ENCODE measurements at places on chromosomes 5 and 9. TPM values are rescaled to one million over a fixed set of nuclear protein-coding genes. Genes with fewer than 3 reads are reported as not detected.

The SLCO6A1 gene
- polyA plus RNA-seq, result not detected

DNA sequence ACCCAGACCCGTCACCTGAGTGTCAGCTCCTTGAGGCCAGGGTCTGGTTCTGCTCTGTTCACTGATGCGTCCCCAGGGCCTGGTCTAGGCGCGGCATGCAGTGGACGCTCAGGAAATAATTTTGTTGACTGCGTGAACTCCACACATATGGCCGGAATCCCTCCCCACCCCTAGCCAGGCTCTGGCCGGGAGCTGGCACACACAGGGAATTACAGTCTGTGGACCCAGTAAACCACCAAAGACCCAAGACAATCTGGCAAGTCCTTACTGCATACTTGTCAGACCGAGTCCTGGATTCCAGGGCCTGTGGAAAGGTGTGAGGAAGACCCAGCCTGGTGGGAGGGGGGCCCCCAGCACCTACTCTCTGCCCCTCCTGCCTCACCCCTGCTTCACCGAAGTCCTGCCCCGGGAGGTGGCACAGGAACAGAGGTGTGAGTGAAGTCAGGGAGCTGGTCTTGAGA, 113.0 kb upstream of the IER5L start:
- DNase-seq, result no peak

DNA sequence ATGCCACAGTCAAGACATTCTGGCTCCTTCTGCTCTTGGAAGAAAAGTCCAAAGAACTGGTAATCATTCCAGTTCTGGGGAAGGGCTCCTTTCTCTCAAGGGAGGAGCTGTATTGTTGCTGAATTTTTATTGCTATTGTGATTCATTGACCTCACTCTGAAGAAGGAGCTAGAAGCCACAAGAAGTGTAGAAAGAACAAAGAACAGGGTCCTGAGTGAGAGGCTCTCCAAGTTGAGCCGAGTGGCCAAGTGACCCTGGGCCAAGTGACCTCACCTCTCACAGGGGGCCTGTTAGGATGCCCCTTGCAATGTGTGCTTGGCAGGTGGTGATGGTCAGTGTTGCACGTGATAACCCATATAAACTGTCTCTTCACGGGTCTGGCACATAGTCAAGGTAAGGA, 173.3 kb downstream of the FGF18 start:
- DNase-seq, result no peak

GRCh38 chr5:123819833-123820232, 307.9 kb downstream of the CSNK1G3 start:
- no peak for DNase-seq

DNA sequence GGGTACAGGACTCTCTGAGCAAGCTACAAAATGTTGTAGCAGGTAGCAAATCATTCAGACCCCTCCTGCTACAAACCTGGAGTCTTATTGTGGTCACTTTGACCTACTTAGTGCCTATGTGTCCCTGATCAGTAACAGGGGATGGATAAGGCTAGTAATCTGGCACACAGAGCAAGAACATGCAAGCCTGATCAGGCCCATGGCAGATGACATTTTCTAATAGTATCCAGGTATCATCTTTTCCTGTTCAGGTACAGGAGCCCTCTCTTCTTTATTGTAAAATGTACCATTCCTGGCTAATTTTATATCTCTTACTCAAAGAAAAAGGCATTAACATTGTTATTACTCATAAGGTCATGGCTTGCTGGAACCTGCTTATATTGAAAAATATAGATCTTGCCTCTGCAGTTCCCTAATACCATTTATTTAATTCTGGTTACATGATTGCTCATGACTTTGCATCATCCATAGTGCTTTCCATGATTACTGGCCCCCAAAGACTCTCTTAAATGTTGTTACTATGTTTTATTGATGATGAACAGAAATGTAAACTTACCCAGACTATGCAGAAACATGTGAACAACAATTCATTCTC, 18.2 kb upstream of the CCNH start:
- DNase-seq, result no peak

The NFIB gene
- 26.8 TPM for polyA plus RNA-seq

GRCh38 chr9:101738566-101739183, at the start of gene GRIN3A:
GRIN3A (minus strand) TSS chr9:101738647; CDS start chr9:101737979, 668 bp downstream.
- DNase-seq, result no peak

DNA sequence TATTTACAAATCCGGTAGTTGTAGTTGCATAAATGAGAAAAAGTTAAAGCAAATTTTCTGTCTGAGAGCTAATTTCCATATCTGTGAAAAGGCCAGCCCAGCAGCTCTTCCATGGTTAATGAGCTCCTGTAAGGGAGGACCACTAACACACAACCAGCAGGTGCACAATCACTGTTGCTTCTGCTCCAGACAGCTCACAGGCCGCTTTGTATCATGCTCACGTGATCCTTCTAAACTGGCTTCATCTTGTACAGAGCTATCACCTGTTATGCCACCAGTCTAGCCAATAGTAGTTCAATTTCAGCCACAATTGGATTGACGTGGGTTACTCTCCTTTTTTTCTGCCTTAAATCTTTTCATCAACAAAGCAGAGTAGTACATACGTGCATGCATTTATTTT, 38.3 kb upstream of the FBXL17 start:
- DNase-seq, result no peak

- DNase-seq, result no peak
These were observed 118.3 kb upstream of the MINAR2 start for GRCh38 chr5:129629575-129629974.

DNA sequence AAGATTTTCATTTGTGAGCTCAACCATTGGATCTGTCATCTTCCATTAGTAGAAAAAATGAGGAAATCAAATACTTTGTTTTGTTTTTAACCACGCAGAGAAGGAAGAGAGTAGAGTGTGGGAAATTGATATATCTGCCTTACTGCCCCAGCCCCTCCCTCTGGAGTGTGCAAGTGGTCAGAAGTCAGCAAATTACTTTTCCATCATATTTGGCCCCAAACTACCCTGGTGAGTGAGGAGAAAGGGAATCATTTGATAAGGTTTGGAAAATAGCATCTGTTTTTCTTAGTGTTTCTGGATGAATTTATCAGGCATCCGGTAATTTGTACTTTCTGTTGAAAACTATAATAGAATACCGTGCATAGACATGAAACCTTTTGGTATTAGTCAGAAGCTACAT, 327.4 kb downstream of the MARCHF11 start:
- no peak for DNase-seq

DNA sequence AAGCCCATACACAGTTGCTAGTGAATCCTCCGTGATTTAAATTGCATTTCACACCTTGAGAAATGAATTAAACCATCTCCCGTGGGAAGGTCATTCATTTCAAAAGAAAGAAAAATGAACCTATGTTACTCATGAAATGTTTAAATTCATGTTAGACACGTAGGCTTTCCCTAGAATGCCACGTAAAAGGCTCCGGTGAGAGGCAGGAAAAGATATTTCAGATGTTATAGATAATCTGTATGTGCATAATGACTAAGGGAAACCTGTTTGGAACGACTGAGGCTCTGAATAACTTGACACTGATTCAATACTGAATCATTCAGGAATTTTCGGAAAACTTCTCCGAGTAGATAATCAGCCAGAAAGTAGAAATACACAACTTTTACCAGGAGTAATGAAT, 134.3 kb upstream of the ICE1 start:
- DNase-seq, result no peak

GRCh38 chr5:180491496-180491895, 2.7 kb upstream of the CNOT6 start:
- peak; percentile 31 for DNase-seq

The SLC28A3 gene
- polyA plus RNA-seq, result 0.03 TPM

GRCh38 chr9:90508940-90509339, 133.7 kb downstream of the DIRAS2 start:
- DNase-seq, result no peak

The INIP gene
- polyA plus RNA-seq, result 35.7 TPM

GRCh38 chr5:138177941-138178515, 402 bp downstream of the BRD8 start:
- DNase-seq, result peak; percentile 44

GRCh38 chr5:139765409-139766217, 30.0 kb upstream of the PSD2 start:
- peak; percentile 83 for DNase-seq

GRCh38 chr9:5111696-5112095, 73.7 kb downstream of the INSL6 start:
- no peak for DNase-seq

DNA sequence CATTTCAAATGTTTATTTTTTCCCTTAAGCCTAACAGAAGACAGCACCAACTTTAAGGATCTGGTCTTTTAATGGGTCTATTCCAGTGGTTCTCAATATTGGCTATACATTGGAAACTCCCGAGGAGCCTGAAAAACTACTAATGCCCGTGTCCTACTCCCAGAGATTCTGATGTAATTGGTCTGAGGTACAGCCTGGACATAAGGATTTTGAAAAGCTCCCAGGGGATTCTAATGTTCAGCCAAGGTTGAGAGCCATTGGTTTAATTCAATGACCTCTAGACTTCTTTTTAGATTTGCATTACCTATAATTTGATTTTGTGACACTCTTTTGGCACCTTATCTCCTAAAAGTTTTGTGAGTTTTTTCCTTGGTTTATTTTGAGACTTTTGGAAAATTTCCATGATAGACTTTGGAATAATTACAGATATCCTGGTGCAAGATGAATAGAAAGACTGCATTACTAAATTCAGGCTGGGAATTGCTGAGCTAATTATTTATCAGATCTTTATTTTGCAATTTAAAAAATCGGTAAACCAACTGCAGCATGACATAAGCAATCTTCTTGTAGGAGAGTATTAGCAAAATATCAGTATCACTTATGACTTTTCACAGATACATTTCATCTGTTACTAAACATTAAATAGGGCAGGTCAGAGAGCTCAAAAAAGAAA, 91.5 kb upstream of the ELL2 start:
- DNase-seq, result no peak

- no peak for DNase-seq
These were observed 2.1 kb downstream of the RXRA start for GRCh38 chr9:134328341-134328840.

DNA sequence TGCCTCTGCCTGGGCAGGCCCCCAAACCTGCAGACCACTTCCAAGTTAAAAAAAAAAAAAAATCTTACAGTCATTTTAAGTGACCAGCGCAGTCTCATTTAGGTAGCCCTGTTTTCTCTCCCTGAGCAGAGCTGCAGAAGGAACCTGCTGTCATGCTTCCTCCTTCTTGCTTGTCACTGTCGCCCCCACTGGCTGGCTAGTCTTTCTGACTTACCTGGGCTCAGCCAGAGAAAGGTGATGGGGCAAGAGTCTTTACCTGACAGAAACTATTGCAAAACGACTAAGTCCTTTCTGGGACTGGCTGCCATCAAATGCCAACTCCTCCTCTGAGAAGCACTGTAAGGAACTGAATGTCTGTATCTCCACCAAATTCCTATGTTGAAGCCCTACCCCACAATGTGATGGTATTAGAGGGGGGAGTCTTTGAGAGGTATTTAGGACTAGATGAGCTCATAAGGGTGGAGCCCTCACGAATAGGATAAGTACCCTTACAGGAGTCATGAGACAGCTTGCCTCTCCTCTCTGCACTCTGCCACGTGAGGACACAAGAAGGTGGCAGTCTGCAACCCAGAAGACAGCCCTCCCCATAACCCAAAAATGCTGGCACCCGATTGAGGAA, 58.4 kb upstream of the SHC3 start:
- no peak for DNase-seq

The ITGA2 gene
- 32.4 TPM for polyA plus RNA-seq

DNA sequence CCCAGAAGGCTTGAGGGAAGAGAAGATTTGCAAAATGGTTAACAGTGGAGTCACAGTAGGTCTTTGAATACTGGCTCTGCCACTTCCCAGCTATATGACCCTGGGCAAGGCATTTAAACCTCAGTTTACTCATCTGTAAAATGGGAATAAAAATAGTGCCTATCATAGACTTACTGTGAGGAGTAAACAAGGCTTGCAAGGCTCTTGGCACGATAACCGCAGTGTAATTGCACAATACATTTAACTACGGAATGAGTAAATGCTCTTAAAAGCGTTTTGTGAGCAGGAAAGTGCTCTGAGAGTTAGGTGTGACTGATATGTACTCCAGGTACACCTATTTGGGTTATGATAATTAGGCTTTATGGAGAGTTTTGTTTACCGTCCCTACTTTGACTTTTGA, 8.4 kb downstream of the SLC36A3 start:
- no peak for DNase-seq

The ROPN1L gene
- 0.95 TPM for polyA plus RNA-seq

- no peak for DNase-seq
These were observed 355.9 kb downstream of the PRELID2 start for GRCh38 chr5:145479271-145479670.

GRCh38 chr9:20884985-20885593, 146.4 kb downstream of the HACD4 start:
- DNase-seq, result peak; percentile 26

The PFN3 gene
- polyA plus RNA-seq, result 2.0 TPM

DNA sequence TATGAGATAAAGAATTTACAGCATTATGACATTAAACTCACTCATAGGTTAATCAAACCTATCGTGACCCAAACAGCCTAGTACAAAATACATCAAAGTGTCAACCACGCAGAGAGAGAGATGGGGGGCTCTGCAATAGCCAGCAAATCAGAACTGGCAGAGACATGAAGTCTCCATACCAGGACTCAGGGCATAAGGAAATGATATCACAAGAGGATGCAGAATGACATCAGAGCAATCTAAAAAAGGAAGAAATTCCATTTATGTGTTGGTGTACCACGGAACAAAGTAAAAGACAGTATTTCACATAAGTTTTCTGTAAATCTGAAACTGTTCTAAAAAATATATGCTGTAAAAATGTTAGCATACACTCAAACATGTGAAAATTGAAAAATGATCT, 24.6 kb downstream of the BICD2 start:
- no peak for DNase-seq

DNA sequence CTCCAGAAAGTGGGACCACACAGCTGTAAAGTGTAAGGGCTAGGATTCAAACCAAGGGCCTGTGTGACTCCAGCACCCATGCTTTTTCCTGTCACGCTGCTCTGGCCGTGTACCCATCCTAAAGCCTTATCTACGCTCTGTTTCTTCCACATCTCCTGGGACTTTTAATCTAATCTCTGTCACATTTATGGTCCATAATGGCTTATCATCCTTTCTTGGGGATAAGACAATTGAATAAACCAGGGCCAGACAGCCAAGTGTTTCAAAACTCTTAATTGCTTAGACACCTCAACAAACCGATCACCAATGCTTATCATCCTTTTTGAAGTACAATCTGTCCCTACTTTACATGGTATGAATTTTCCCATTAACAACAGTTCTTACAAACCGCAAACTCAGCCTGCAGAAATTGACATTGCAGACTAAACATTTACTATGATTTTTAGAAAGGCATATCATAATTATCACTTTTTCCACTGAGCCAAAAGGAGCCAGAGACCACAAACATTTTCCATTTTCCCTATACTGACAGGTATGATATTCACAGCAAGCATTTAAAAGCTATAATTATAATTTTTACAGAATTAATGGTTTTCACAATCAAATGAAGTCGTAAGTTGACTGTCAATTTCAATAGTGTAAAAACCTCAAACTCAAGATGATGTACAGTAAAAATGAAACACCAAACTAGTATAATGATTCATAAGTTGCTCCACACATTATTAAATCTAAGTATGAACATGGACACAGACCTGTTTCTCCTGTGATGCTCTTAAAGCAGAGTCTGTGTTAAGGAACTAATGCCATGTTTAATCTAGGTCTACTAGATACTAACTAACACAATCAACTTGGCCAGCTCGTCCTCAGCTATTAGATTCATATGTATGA, 99.5 kb downstream of the FBXW11 start:
- no peak for DNase-seq

GRCh38 chr9:72844440-72844768, 108.4 kb downstream of the ALDH1A1 start:
- DNase-seq, result no peak

GRCh38 chr5:17056141-17056631, 120.1 kb upstream of the MYO10 start:
- no peak for DNase-seq

The AJM1 gene
- 1.00 TPM for polyA plus RNA-seq

- DNase-seq, result peak; percentile 57
These were observed 38.9 kb downstream of the CDH6 start for GRCh38 chr5:31232273-31232888.

The HK3 gene
- 0.18 TPM for polyA plus RNA-seq

Measured in left kidney (tissue), 8 donors.